ENCODE measurements at places on chromosomes 12 and 14.

GRCh38 chr14:77085538-77085937, 12.5 kb upstream of the CIPC start:
- no peak for DNase-seq

- no peak for DNase-seq
Observed at GRCh38 chr14:33576014-33576413, 374.9 kb downstream of the EGLN3 start.

DNA sequence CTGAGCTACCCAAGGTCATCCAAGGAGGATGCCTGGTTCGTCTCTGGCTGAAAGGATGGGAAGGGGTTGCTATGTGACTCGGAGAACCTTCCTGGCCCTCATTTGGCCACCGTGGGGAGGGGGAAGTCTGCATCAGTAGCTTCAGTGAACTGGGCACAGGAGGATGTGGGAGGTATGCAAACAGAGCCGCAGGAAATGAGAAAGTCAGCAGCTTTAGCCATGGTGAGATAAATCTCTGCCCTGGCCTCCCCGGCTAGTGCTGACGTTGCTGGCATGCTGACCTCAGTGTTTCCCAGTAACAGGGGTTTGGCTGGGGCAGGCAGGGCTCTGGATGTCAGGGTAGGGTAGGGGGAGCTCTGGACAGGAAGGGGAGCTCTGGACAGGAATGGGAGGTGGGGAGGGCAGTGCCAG, 2.3 kb upstream of the CEBPE start:
- DNase-seq = no peak

- DNase-seq = no peak
Observed at GRCh38 chr12:2225696-2226095, 172.9 kb downstream of the CACNA1C start.

GRCh38 chr12:2319136-2319535, 266.3 kb downstream of the CACNA1C start:
- no peak for DNase-seq

GRCh38 chr12:22919883-22920282, 294.9 kb downstream of the ETNK1 start:
- DNase-seq = no peak

- no peak for DNase-seq
Observed at GRCh38 chr14:22483863-22484593, 105.0 kb downstream of the DAD1 start.

DNA sequence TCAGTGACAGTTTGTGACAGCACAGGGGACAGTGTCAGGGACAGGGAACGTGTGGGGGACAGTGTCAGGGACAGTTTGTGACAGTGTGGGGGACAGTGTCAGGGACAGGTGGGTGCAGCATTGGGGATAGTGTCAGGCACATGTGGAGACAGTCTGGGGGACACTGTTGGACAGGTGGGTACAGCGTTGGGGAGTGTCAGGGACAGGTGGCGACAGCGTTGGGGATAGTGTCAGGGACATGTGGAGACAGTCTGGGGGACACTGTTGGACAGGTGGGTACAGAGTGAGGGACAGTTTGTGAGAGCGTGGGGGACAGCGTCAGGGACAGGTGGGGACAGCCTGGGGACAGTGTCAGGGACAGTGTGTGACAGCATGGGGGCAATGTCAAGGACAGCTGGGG, 140.0 kb downstream of the TMEM121 start:
- no peak for DNase-seq

GRCh38 chr14:26187996-26188620, 409.7 kb downstream of the NOVA1 start:
- no peak for DNase-seq

DNA sequence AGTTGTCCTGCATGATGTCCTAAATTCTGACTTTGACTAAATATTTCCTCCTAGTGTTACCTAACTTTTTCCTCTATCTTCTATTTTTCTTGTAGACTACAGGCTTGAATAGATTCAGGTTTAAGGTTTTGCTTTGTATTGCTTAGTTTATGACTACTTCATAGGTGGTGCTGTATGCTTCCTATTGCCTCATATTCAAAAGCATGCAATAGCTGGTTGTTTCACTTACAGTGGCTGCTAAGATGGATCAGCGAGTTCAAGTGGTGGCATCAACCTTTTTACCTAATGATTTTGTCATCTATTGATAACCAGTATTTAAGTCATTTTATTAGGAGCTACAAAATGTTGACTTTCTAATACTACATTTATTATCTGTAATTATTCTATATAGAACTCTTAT, 36.3 kb upstream of the BICD1 start:
- DNase-seq = no peak

GRCh38 chr12:131422187-131422520, 288.7 kb upstream of the SFSWAP start:
- no peak for DNase-seq

Measured in SK-N-SH (cell line).